Spleen (tissue), 13 donors: ENCODE measurements at places on chromosomes 12 and 14. TPM values are rescaled to one million over a fixed set of nuclear protein-coding genes. Genes with fewer than 3 reads are reported as not detected.
A peak's percentile ranks its signal among the peaks of the same experiment; 100 is the strongest.

DNA sequence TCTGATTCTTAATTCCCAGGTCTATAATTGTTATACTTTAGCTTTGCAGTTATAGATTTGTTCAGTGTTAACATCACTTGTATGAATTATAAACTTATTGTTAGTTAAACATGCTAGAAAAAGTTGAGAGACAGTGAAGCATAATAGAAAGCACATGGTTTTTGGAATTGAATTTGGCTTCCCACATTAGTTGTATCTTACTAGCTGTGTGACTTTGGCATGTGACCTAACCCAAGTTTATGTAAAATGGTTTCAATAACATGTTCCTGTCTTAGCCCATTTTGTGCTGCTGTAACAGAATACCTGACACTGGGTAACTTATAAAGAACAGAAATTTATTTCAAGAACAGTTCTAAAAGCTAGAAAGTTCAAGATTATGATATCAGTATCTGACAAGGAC, 146.3 kb downstream of the PDE3A start:
- DNase-seq, result no peak

The RTL1 gene
- not detected for total RNA-seq

The SLC10A1 gene
- not detected for total RNA-seq

DNA sequence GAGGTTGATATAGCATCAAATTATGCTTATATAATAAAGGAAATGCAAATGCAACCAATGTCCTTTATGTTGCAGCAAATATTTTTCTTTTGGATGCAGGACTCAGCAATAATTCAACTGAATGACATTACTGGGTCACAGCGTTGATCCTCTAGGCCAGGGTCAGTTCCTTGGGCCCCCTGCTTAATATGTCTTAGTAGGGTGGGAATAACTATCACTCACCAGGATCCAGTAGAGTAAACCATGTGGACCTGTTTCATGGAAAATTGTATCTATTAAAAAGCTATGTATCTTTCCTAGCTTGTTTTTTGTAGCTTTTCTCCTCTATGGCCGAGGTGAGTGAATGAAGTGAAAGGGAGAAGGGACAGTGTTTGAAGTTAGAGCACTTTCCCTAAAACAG, 161.5 kb upstream of the SSTR1 start:
- DNase-seq, result no peak

The DDX23 gene
- total RNA-seq, result 103 TPM

GRCh38 chr14:104558231-104559027, 21.1 kb upstream of the C14orf180 start:
- DNase-seq, result no peak

GRCh38 chr14:59020382-59020781, 168.1 kb upstream of the DAAM1 start:
- no peak for DNase-seq

DNA sequence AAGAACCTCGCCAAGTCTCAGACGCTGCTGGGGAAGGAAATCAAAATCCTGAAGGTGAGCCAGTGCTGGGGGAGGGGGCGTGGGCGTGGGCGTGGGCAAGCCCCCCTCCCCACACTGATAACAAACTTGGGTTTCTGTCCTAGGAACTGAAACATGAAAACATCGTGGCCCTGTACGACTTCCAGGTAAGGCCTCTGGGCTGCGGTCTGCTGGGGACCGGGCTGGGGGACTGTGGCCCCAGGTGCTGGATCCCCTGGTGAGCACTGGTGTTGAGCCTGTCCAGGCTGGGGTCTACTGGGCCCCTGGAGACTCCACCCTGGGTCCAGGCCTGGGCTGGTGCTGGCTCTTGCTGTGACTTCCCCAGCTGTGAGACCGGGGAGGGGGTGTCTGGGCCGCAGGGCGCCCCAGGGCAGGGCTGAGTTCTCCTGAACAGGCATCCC, 1.2 kb downstream of the ULK1 start:
- DNase-seq, result no peak

DNA sequence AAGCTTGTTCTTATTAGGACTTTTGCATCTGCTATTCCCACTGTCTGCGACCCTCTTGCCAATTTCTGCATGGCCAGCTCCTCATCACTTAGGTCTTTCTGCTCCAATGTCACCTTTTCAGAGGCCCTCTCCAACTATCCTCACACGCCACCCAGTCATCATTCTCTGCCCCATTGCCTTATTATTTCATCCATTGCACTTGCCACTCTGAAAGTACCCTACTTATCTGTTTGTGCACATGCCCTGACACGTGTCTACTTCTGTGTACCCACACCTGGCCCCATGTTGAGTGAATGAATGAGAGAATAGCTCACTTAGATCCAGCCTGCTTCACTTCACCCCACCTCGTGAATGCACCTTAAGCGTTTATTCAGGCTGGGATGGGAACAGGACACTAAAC, 218.7 kb upstream of the TBX3 start:
- no peak for DNase-seq

DNA sequence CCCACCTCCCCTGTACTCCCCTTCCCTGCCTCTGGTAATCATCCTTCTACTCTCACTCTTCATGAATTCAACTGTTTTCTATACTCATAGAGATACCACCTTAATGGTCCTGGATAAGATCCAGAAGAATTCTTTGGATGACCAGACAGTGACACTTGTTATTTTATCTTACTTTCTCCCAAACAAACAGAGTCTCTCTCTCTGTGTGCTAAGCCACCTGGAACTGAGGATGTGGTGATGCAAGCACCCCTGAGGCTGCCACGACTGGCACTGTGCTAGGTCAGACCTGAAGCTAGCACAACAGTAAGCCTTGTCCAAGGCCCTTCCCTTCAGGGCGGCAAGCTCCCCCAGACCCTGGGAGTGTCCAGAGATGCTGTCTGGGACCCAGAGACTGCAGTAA, 250.2 kb downstream of the C12orf50 start:
- DNase-seq, result peak; percentile 48

The C12orf54 gene
- not detected for total RNA-seq

The STON2 gene
- 226 TPM for total RNA-seq

GRCh38 chr12:90199006-90199405, 490.4 kb upstream of the ATP2B1 start:
- DNase-seq, result no peak
